ENCODE measurements at places on chromosomes 1 and 21.

DNA sequence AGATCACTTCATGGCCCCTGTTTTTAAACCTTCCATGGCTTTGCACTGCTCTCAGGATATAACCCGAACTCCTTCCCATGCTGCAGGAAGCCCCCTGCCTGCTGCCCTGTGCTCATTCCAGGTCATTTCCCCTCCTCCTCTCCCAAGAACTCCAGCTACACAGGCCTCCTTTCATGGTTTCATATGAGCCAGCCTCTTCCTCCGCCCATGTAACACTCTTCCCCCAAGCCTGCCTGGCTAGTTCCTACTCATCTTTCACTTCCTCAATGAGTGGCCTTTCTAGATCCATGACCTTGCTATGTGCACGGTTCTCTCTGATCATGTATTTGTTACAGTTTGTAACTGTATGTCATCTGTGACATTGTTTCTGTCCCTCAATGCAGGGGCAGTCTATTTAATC, 3.1 kb upstream of the NCF2 start:
- no peak for DNase-seq

GRCh38 chr1:87739704-87740103, 411.0 kb downstream of the LMO4 start:
- DNase-seq, result no peak

DNA sequence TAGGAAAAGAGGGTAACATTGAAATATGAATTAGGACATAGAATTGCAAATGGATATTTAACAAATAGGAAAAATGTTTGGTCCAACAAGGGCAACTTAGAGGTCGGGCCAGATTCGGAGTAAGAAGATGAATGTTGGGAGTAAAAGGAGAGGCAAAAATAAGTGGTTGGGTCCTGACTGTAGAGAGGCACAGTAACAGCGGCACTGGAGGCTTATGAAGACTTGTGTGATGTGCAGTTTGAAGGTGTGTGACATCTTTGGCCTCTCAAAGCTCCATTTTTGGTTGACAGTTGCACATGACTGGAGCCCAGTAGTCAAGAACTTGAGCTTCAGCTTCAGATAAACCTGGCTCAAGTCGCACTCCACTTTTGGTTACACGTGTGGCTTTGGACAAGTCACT, 109.9 kb upstream of the PAXBP1 start:
- no peak for DNase-seq

- no peak for DNase-seq
These were observed 13.2 kb downstream of the CAPN2 start for GRCh38 chr1:223725578-223725977.

DNA sequence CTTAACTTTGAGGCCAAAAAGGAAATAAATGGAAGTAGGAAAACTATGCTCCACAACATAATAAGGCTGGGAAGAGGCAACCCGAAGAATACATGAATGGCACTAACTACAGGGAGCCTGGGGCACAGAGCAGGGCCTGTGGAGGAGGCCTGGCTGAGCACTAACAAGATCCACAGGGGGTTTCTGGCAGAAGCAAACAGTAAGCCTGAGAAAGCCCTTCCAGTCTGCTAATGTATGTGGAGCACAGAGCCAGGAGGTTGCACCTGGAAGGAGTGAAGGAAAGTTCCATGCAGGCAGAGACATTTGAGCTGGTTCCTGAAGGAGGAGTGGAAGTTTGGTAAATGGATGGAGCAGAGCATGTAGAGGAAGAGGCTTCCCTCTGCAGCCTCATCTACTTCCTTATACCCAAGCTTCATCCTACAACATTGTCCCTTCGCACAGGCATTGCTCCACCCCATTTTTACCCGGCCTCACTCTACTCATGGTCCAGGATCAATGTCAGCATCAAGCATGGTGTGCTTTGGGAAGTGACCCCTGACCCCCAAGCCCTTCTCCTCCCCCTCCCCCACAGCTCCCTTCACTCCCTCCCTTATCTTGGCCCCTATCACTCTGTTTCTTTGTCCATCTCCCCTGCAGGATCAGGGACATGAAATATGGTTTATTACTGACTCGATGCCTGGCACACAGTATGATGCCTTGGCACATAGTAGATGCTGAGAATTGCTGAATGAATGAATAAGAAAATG, 23.3 kb downstream of the SHISA4 start:
- no peak for DNase-seq

DNA sequence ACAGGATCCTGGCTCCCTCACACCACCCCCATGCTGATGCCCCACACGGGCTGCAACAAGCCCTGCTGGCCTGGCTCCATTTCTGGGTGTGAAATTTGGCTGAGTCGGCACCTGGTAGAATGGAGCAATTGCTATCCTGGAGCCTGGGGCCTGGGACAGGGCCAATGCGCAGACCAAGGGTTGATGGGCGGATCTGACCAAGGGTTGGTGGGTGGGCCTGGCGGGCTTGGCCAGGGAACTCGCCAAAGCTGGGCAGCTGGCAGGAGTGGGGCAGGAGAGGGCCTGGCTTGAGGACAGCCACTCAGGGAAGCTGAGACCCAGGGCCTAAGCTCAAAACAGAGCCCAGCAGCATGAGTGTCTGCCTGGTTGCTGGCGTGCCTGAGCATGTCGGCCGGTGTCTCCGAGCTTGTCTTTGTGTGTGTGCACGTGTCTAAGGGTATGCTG, 70.9 kb upstream of the POU3F1 start:
- DNase-seq, result no peak

DNA sequence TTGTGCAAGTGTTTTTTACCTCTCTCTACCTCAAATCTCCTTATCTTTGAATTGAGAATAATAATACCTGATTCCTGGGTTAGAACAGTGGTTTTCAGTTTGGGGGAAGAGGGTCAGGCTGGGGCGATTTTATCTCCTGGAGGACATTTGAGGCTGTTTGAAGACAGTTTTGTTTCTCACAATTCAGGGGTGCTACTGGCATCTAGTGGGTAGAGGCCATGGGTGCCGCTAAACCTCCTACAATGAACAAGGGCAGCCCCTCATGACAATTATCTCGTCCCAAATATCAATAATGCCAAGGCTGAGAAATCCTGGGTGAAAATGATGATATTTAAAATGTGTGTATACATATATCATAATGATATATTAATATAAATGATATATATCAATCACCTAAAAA, 139.1 kb upstream of the USH2A start:
- DNase-seq, result no peak
